Renal cortex interstitium (tissue), 15 donors: ENCODE measurements at places on chromosomes 2 and 18.

GRCh38 chr2:202169131-202169530 lies 69.3 kb downstream of the SUMO1 start:
- DNase-seq = no peak

DNA sequence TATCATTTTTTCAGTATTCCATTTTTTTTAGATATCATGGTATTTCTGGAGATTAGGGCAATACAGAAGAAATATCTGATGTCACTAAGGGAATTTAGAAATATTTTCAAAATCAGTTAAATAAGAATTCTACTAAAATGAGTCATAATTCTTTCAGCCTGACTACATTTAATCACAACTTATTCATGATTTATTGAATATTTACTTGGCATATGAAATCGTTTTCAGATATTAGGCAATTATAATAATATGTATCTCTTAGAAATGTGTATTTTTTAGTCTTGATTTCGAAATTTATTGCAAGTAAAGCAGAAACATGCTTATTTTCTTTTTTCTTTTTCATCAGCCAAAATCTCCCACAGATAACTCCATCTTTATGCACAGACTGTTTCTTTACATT lies 142.2 kb downstream of the CCDC102B start:
- no peak for DNase-seq

- no peak for DNase-seq
Measured at GRCh38 chr2:38406597-38407110, 29.6 kb upstream of the ATL2 start.

DNA sequence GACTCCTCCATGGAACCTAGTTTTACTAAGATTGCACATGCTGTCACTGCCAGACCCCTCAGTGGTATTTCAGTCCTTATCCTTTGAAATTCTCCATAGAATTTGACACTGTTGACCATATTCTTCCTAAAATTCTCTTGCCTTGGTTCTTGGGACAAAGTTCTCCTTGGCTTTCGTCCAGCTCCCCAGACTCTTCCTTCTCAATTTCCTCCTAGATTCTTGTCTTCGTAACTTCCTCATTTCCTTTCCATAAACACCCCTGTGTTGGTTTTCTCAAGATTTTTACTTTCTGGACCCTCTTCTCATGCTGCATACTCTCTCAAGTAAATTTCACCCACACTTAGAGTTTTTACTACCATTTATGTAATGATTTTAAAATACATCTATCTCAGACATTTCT lies 96.6 kb upstream of the TWSG1 start:
- DNase-seq = no peak

- no peak for DNase-seq
Measured at GRCh38 chr2:119929537-119929936, 83.3 kb upstream of the EPB41L5 start.

DNA sequence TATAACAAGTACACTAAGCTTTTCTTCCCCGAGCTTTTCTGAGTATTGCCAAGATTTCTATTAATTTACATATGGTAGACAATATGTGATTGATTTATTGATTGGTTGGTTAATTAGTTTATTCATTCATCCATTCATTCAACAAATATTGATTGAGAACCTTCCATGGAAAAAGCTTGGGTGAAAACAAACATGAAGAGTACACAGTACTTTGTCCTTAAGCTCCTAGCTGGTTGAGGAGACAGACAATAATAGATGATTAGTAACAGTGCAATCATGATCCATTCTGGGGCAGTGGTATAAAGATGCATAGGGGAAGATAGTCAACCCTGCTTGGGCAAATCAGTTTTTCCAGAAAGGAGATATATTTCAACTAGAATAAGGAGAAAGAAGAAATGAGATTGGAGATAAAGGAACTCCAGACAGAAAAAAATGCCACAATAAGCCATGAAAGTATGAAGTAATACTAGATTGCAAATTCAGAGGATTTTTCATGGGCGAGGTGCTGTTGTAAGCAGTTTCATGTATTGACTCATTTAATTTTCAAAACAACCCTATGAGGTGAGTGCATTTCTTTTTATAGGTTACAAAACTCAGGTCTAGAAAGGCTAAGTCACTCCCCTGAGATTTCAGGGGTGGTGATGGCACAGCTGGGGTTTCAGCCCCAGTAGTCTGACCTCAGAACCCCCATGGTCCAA lies 129.5 kb downstream of the RND3 start:
- no peak for DNase-seq

DNA sequence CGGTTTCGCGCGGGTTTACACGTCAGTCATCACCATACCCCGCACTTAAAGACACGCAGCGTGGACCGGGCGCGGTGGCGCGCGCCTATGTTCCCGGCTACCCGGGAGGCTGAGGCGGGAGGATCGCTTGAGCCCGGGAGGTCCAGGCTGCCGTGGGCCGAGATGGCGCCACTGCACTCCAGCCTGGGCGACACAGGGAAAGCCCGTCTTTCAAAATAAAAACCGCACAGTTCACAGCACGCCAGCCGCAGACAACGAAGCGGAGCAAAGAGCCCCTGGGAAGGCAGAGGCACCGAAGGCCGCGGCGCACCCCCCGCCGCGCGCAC lies 328 bp downstream of the DTYMK start:
- DNase-seq = no peak

- DNase-seq = no peak
Measured at GRCh38 chr2:85286918-85287317, 40.9 kb downstream of the TGOLN2 start.

DNA sequence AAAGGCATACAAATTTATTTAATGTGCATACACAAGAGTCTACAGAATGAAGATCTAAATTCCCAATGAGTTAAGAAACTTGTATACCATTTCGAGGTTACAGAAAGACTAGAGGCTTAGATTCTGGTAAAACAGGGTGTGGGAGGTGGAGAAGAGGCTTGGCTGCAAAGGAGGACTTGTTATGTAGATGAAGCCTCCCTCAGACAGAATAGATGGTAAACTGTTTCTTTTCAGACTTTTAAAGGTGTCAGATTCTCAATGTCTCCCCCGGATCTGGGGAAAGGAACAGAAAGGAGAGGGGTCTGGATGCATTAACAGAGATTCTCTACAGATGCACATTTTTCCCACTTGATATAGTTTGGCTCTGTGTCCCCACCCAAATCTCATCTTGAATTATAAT lies 126.0 kb downstream of the ST6GAL2 start:
- no peak for DNase-seq

- DNase-seq = no peak
Measured at GRCh38 chr18:55318951-55319441, 269.0 kb downstream of the TCF4 start.

DNA sequence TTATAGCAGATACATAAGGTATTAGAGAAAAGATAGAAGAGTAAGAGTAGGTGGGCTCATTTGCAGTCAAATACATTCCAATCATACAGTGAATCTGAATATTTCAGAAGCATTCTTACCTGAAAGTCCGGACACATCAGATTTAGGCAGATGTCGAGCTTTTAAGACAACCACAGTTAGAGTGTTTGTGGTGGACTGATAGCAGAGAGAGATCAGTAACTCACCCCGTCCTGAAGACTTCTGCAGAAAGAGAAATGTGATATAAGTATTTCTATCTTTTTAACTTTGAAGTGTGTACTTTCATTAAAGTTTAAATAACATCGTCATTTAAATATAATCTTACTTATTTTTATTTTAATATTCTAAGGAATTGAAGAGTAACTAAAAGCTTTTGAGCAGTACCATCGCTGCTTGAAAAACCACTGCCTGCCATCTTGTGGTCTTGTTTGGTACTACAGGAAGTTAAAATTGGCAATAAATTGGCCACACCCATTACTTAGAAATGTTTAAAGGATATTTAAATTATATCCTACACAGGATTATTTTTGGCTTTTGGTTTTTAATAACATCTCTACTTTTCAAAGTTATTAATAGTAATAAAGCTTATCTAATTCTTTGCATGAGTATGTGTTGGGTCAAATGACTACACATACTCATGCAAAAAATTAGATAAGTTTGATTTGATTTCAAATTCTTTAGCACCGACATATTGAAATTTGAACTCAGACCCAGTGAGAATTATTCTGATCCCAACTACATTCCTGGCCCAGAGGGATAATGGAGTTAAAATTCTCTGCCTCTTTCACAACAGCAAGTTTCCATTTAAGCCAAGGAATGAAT lies 5.5 kb downstream of the SYT4 start:
- peak; percentile 20 for DNase-seq
